ENCODE measurements at places on chromosomes 13 and 19.

DNA sequence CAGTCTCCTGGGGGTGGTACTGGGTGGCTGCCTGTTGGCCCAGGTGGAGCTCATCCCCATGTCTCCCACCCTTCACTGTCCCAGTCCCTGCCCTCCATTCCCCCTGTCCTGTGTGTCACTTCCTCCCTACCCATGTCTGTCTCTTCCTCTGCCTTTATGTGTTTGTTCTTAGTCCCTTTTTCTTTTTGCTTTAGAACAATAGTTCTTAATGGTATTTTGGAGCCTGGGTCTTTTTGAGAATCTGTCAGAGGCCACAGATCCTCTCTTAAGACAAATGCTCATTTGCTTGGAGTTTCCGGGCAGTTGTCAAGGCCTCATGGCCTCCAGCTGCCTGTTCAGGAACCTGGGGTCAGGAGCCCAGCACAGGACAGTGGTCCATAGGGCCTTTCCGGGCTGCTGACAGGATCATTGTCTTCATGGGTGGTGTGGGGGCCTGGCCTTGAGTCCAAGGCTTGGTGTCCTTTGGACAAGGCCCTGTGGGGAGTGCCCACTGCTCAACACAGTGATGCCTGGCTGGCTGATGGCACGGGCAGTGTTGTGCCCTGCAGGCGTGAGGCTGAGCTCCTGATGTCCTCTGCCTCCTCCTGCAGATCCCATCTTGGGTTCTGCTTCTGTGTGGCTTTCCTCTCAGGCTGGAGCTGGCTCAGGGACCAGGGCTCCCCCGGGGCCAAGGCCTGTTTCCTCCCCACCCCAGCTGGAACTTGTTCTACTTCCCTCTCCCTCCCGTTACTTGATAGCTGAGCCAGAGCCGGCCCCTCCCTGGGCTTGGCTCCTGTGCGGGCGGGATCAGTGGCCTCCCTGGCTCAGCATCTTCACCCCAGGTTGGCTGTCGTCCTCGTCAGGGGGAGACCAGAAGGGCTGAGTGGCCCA is 3.5 kb downstream of the EGLN2 start:
- H3K27me3 ChIP-seq = no peaks in the 10 kb centered on the region
- H3K36me3 ChIP-seq = peaks cover 60% of the 10 kb centered on the region
- H3K27ac ChIP-seq = peak overlapping the region; percentile 96
- no peak for DNase-seq
- peaks cover 84% of the 10 kb centered on the region for H3K4me1 ChIP-seq

DNA sequence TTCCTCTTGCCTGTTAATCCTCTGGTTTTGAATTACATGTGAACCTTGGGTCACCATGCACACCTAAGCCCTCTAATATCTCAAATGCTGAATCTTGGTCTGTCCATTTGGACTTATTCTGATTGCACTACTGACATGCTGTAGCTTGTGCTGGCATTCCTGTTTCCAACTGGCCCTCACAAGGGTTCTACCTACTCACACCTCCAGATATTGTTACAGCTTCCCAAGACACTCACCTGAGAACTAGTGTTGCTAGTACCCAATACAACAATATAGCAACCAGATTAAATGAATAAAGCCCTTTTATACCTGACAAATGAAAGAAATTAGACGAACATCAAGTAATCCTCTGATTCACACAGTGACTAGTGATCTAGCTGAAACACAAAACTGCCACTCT is 16.6 kb downstream of the TEX30 start:
- DNase-seq = no peak
- H3K36me3 ChIP-seq = no peaks in the 10 kb centered on the region
- peaks cover under 1% of the 10 kb centered on the region for H3K27me3 ChIP-seq
- H3K27ac ChIP-seq = no peak overlapping the region

GRCh38 chr19:50837300-50837699 is 3.9 kb upstream of the KLK15 start:
- no peaks in the 10 kb centered on the region for H3K36me3 ChIP-seq
- H3K4me1 ChIP-seq = peaks cover 15% of the 10 kb centered on the region
- no peak overlapping the region for H3K27ac ChIP-seq
- H3K27me3 ChIP-seq = peaks cover 69% of the 10 kb centered on the region
- H3K4me3 ChIP-seq = no peak overlapping the region

GRCh38 chr19:8401981-8402411 is 11.1 kb upstream of the MARCHF2 start:
- peaks cover 15% of the 10 kb centered on the region for H3K36me3 ChIP-seq
- DNase-seq = no peak
- H3K27ac ChIP-seq = no peak overlapping the region
- H3K27me3 ChIP-seq = no peaks in the 10 kb centered on the region

DNA sequence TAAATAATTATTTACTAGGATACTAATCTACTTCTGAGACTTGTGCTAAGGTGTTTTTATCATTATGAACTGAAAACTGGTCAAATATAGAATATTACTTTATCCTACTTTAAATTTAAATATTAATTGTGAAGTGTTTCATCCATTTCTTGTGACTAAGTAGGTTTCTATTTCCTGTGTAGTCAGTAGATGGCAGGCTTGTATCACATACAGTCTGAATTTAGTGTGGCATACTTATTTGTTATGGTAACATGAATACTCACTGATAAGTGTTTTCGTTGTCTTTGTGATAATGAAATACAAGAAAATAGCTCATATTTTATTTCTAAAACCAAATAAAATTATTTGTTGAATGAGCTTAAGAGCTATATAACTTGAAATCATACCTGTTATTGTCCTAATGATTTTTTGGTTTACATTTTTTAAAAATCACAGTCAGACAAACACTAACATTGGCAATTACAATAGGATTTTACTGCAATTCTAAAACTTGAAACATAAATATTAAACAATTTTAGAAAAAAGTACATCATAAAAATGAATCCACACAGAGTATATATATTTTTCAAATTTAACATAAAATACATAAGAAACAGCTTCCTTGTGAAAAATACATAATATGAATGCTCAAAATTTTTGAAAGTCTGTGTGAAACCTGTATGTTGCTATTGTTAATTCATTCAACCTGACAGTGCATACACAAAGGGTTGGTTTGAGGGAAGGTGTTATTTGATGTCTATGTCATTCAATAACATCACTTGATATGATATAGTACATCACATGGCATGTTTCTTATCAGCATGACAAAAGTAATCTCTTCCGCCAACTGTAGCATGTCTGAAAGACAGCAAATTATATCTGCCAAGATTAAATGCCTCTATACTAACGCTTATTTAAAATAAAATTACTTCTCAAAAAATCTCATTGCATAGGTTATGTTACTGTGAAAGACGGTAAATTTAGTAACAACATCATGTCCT is 904.8 kb upstream of the PCDH20 start:
- no peak overlapping the region for H3K27ac ChIP-seq
- DNase-seq = no peak
- H3K36me3 ChIP-seq = no peaks in the 10 kb centered on the region
- no peaks in the 10 kb centered on the region for H3K27me3 ChIP-seq

DNA sequence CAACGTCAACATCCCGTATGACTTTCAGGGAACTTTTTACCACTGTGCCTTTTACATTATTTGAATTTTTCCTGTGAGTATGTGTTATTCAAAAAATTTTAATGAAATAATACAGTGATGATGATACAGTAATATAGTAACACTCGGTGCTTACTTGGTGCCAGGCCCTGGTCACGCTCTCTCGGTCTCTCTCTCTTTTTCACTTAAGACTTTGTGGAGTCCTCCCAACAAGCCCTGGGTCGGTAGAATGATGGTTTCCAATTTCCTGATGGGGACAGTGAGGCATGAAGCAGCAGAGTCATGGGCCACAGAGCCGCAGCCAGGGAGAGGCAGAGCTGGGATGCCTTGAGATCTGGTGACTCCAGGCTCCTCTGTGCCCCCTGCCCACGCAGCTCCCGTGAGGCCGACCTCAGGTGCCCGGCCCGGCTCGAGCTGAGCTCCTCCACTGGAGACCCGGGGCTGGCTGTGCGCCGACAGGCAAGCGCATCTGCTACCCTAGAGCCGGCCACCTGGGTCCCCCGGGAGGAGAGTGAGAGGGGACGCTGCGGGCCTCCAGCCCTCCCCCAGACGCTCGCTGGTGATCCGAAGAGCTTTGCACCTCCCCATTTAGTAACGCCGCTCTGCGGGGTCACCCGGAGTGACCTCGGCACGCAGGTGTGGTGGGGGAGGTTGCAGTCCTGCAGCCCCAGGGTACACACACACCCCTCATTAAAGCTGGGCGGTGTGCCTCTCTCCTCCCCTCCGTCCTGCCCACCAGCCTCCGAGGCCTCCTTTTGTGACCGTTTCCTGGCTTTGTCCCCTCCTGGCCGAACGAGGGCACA is 4.4 kb upstream of the SBK3 start:
- no peak overlapping the region for H3K27ac ChIP-seq
- H3K4me1 ChIP-seq = no peaks in the 10 kb centered on the region
- DNase-seq = no peak
- no peaks in the 10 kb centered on the region for H3K36me3 ChIP-seq

DNA sequence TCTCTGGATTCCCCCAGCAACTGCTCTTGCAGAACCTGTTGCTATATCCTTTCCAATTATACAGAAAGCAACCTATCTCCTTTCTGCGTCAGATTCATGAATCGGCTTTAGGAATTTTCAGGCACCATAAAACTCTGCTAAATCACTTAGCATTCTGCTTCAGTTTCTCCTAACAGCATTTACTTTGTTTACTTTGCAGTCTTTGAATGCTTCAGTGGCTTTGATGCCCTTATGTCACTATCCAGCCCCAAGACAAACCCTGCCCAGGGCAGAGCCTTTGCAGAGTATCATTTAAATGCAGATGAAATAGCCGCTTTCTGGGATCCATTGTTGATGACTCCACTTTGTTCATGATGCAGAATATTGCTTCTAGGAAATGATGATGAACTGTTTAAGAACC is 43.1 kb downstream of the SLITRK1 start:
- H3K4me1 ChIP-seq = no peaks in the 10 kb centered on the region
- H3K27me3 ChIP-seq = no peaks in the 10 kb centered on the region
- no peak overlapping the region for H3K27ac ChIP-seq

DNA sequence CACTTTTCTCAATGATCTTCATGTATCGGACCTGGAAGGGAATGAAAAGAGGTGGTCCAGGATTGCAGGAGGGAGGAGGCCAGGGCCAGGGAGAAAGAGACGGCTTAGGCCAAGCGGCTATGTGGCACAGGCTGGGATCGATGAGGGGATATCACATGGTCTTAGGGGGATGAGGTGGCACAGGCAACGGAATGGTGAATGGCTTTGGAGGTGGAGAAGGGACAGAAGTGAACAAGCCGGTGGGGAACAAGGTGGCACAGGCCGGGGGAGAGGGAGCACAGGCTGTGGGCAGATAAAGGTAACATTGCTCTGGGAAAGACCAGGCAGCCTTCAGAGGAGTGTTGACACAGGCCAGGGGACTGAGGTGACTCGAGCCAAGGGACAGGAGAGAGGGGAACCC is 5.7 kb upstream of the CDKN2D start:
- no peak for DNase-seq
- H3K4me1 ChIP-seq = peaks cover 26% of the 10 kb centered on the region
- H3K4me3 ChIP-seq = no peak overlapping the region
- no peaks in the 10 kb centered on the region for H3K36me3 ChIP-seq

DNA sequence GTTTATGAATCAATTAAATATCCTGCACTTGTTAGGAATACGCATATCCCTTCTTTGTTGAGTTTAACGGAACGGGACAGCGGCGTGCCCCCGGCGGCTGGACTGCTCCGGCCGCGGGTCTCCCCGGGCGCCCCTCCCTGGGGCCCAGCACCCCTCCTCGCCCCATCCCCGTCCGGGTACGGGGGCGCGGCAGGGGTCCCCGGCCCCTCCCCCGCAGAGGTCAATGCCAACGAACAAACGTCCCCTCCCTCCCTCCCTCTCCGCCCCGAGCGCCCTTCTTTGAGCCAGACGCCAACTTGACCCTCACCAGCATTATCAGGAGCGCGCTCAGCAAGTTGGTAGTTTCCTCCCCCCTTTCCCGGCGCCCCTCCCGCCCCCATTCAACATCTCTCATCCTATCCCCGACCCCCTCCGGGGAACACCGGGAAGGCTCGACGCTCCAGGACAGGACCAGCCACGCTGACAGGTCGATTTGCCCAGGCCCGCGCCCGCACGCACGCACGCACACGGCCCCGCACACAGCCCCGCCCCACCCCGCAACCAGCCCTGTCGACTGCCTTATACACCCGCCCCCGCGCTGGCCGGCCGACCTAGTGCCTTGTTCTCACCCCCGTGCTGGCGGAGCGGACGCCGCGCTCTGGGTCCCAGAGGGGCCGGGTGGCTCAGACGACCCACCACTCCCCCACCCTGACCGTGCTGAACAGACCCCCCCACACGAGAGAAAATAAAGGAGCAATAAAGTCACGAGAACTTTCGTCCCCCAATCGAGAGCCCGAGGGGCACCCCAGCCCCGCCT is 5.0 kb downstream of the LYL1 start:
- H3K36me3 ChIP-seq = peaks cover 9% of the 10 kb centered on the region
- H3K27ac ChIP-seq = peak overlapping the region; percentile 58
- peak overlapping the region; percentile 52 for H3K4me3 ChIP-seq
- H3K4me1 ChIP-seq = peaks cover 63% of the 10 kb centered on the region

DNA sequence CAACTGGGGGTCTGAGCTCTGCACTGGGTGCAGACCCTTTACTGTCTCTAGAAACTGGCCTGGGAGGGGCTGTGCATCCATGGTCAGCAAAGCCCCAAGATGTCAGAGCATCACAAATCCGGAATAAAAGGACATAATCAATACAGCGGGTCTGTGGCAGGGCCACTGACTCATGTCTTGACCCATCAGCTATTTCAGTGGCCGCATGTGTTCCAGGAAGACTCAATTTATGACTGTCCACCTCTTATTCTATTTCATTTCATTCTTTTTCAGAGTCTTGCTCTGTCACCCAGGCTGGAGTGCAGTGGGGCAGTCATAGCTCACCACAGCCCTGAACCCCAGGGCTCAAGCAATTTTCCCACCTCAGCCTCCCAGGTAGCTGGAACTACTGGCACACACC is 53.2 kb downstream of the PEX11G start:
- no peaks in the 10 kb centered on the region for H3K27me3 ChIP-seq
- peaks cover 8% of the 10 kb centered on the region for H3K36me3 ChIP-seq
- H3K4me1 ChIP-seq = no peaks in the 10 kb centered on the region
- H3K4me3 ChIP-seq = no peak overlapping the region
- no peak overlapping the region for H3K27ac ChIP-seq
- DNase-seq = no peak

- DNase-seq = no peak
- no peak overlapping the region for H3K27ac ChIP-seq
- no peaks in the 10 kb centered on the region for H3K4me1 ChIP-seq
- H3K4me3 ChIP-seq = no peak overlapping the region
- H3K27me3 ChIP-seq = no peaks in the 10 kb centered on the region
- H3K36me3 ChIP-seq = peaks cover 9% of the 10 kb centered on the region
Observed at GRCh38 chr19:5107432-5108122, 138.7 kb downstream of the KDM4B start.

GRCh38 chr19:7288131-7288530 is 6.1 kb downstream of the INSR start:
- peaks cover 34% of the 10 kb centered on the region for H3K27me3 ChIP-seq
- no peak for DNase-seq
- H3K4me3 ChIP-seq = no peak overlapping the region
- peaks cover 2% of the 10 kb centered on the region for H3K4me1 ChIP-seq
- H3K36me3 ChIP-seq = no peaks in the 10 kb centered on the region

Data from activated naive CD4-positive, alpha-beta T cell treated with anti-CD3 and anti-CD28 coated beads, Interleukin-2, amount 10 ng/mL, durations not matched to agents 7 days and 5 days (primary cell).